ENCODE measurements at places on chromosomes 4 and X.

- peak; percentile 89 for DNase-seq
Observed at GRCh38 chrX:155767051-155767875, 113.9 kb upstream of the VAMP7 start.

DNA sequence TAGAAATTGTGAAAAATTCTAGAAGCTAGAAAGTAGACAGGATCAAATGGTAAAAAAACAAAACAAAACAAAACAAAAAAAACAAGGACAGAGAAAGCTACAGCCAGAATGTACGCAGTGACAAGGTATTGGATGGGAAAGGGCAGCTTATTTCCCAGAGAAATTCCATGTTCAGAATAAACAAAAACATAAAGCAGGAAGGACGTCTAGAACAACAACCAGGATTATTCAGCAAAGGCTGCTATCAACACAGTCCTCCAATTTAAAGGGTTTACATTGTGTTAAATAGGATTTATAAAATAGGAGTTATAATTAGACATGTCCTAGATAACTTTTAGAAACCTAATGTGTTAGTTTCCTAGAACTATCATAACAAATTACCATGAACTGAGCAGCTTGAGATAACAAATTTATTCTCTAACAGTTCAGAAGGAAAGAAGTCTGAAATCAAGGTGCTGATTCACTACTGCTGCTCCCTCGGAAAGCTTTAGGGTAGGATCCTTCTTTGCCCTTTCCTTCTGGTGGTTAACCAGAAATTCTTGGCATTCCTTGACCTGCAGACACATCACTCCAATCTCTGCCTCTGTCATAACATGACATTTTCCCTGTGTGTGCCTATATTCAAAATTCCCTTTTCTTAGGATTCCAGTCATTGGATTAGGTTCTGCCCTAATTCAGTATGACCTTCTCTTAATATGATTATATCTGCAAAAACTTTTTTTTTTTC lies 175.6 kb downstream of the SNCA start:
- DNase-seq = peak; percentile 34

DNA sequence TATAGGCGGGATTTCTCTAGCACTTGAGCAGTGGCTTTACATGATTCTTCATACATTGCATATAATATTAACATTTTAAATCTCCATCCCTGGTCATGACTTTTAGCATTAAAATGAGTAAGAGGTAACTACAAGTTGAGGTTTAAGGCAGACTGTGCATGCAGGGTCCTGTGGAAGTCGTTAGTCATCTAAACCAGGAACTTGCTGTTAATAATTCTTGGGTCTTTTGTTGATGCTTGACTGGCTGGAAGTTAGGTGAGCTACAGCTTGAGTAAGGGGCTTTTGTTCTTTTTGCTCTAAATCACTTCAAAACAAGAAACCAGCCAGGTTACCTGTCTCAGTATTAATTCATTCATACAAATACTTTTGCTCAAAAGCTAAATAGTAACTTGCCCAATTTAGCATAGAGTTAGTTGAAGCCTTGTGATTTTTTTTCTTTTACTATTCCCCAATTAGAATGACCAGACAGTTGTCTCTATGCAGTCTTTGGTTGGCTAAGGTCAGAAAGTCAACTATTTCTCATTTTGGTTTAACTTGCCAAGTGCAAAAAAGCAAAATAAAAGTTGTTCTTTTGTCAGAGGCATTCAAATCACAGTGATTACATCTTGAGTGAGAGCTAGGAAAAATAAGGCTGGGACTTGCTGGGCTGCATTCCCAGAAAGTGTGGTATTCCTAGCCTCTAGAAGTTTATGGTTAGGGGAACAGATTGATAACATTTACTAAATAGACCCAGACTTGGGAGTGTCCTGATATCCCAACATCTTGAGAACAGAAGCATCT lies 516.9 kb downstream of the PDHA2 start:
- DNase-seq = peak; percentile 27

DNA sequence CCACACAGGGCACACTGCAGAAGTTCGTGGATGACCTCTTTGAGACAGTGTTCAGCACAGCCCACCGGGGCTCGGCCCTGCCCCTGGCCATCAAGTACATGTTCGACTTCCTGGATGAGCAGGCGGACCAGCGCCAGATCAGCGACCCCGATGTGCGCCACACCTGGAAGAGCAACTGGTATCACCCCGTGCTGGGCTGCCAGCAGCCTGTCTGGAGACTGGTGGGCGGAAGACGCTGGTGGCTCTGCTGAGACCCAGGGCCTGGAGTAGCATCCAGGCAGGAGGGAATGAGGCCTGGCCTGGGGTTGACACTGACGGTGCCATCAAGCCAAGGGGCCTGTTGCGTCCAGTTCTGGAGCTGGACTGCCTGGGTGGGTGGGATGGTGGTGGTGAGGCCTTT lies 8.6 kb downstream of the LAGE3 start:
- no peak for DNase-seq
